ENCODE measurements at places on chromosomes 12 and 14.

- peak; percentile 6 for DNase-seq
Measured at GRCh38 chr12:490260-490659, 30.5 kb downstream of the B4GALNT3 start.

GRCh38 chr14:74616996-74617700, 5.1 kb upstream of the LTBP2 start:
- peak; percentile 64 for DNase-seq

DNA sequence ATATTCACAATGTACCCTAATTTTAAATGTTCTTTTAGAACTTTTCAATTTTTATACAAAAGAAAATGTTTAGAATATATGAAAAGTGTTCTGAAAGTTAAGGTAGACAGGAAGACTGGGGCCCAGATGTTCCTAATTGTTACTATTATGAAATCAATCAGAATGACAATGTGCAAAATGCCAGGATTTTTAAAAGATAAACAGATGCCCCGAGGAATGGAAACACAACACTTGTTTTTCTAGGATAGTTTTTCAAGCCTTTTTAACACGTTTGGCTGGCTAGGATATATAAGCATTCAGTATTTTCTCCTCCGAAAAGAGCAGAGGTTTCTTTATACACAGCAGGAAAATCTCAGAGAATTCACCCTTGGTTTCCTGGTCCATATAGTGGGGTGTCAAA, 106.8 kb downstream of the ESR2 start:
- DNase-seq = no peak

GRCh38 chr12:16599081-16599480, 6.9 kb downstream of the LMO3 start:
- no peak for DNase-seq

- peak; percentile 51 for DNase-seq
Measured at GRCh38 chr12:15931590-15932053, 20.5 kb downstream of the DERA start.

GRCh38 chr12:41663598-41664265, 475.6 kb downstream of the PDZRN4 start:
- DNase-seq = peak; percentile 55

DNA sequence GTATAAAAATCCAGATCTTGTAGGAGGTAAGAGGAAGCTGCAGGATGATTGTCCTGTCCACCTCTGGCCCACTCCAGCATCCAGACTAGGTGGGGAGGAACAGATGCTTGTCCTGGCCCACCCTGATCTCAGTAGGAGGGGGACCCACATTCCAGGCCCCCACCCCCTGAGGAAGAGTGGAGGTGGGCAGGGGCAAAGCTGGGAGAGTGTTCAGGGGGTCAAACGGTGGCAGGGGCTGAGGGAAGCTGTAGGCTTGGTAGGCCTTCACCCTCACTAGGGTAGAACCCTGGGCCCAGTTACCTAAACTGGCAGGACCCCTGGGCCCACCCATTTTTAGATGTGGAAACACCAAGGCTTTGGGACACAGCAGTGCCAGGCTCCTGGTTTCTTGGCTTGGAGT, 4.1 kb downstream of the SLC48A1 start:
- no peak for DNase-seq

GRCh38 chr12:123032736-123033391, 52.4 kb downstream of the ARL6IP4 start:
- DNase-seq = no peak

- DNase-seq = no peak
Measured at GRCh38 chr12:4984971-4985370, 58.7 kb upstream of the KCNA5 start.

- DNase-seq = peak; percentile 97
Measured at GRCh38 chr12:3034067-3034750, 43.0 kb upstream of the TSPAN9 start.

GRCh38 chr12:108193917-108194316, 64.8 kb downstream of the WSCD2 start:
- DNase-seq = peak; percentile 83

GRCh38 chr12:113245695-113246477, 24.6 kb downstream of the TPCN1 start:
- peak; percentile 97 for DNase-seq

GRCh38 chr14:39762576-39763401, 330.6 kb upstream of the FBXO33 start:
- DNase-seq = no peak

GRCh38 chr14:50263321-50263720, 31.9 kb upstream of the SOS2 start:
- no peak for DNase-seq
